GM12891 (cell line): ENCODE measurements at places on chromosomes 3 and 15.

- no peak for DNase-seq
These were observed 613.4 kb downstream of the ZPLD1 start for GRCh38 chr3:103048068-103048722.

DNA sequence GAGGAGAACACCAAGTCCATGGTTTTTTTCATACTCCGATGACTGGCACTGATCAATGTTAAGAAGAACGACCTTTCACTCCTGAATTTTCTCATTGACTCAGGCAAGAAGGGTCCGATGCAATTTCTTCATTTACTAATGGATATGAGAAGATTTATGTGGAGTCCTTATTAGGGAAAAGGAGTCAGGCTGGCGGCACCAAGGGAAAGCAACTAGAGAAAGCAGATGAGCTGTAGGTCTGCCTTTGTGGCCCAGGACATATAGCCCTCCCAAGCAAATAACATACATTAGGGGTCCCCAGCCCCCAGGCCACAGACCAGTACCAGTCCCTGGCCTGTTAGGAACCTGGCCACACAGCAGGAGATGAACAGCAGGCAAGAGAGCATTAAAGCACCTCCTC is 206.8 kb downstream of the KBTBD8 start:
- DNase-seq: no peak

GRCh38 chr3:115861166-115861733 is 237.9 kb downstream of the GAP43 start:
- no peak for DNase-seq

GRCh38 chr3:134143828-134144401 is 106.7 kb downstream of the RYK start:
- no peak for DNase-seq

- no peak for DNase-seq
These were observed 106.7 kb downstream of the GHSR start for GRCh38 chr3:172341482-172342059.

DNA sequence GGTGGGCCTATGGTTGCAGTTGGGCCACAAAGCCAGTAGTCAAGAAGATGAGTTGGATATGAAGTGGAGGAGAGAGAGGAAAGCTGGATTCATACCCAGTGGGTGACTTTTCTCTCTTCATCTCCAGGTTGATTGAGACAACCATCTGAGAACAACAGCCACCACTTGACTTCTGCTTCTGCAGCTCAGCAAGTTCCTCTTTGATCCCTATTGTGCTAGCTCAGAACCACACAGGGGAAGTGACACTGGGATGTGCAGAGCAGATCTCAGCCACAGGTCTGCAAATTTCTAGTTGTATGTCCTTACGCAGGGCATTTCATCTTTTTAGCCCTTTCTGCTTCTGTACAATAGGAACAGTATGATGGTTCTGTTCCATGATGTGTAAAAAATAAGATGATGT is 459.2 kb upstream of the ARRDC4 start:
- DNase-seq: no peak

- DNase-seq: no peak
These were observed 58.9 kb downstream of the SFMBT1 start for GRCh38 chr3:52986938-52987337.

- no peak for DNase-seq
These were observed 95.5 kb upstream of the PRR23E start for GRCh38 chr3:127097481-127097880.

GRCh38 chr3:5014391-5014790 is 35.2 kb downstream of the BHLHE40 start:
- DNase-seq: no peak

DNA sequence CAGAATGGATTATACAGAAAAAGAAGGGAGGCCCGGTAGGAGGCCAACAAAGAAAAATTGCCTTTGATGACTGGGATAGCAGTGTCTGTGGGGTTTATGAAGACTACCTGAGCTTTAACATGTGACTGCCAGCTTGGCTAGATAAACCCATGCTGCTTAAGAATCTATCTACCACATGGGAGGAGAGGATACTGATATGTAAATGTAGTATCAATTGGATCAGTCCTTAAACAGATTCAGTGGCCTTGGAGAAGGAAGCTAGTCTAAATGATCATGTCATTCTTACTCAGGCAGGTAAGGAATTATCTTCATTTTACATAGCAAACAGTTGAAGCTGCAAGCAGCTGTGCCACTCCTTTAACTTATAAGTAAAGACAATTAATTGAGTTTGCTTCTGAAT is 50.0 kb upstream of the SYNPR start:
- no peak for DNase-seq

- no peak for DNase-seq
These were observed 30.4 kb upstream of the KLHL25 start for GRCh38 chr15:85825118-85825517.

DNA sequence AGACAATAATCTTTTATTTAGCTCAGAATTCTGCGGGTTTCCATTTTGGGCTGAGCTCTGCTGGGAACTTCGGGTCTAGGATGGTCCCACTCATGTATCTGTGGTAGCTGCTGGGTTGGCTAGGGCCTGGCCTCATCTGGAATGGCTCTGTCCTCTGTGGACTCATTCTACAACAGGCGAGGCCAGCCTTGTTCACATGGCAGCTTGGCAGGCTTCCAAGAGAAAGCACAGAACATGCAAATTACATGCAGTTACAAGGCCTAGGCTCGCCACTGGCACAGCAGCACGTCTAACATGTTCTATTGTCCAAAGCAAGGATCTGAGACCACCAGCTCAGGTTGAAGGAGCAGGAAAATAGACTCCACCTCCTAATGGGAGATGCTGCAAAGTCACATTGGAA is 431.4 kb downstream of the PDCD6IP start:
- no peak for DNase-seq

- no peak for DNase-seq
These were observed 41.7 kb downstream of the CHST14 start for GRCh38 chr15:40512440-40512839.

GRCh38 chr15:78065284-78065872 is 12.1 kb downstream of the TBC1D2B start:
- no peak for DNase-seq

- DNase-seq: no peak
These were observed 90.4 kb downstream of the ATG7 start for GRCh38 chr3:11362600-11362999.

DNA sequence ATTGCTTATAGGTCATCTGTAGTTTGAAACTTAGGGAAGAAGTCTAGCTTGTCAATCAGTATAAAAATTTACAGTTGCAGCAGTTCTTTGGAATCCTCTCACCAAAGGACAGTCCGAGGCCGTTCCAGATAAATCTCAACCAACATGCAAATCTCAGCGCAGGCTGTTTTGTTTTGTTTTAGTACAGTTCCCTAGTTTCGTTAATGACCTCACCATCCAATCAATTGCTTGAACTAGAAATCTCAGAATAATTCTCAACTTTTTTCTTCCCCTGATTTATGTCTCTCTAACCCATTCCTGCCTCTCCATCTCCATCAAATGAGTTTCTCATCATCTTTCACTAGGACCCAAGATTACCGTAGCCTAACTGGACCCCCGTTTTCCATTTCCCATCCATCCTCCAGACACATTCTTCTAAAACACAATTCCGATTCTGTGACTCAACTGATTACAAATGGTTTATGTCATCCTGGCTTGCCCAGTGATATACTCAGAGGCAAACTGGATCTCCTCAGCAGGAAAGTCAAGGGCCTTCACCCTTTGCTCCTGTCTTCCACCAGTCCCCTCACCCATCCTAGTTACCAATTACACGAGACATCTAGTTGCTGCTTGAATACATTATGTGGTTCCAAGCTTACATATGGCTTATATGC is 1.3 kb downstream of the SMCO1 start:
- DNase-seq: no peak

- peak; percentile 73 for DNase-seq
These were observed 284.9 kb downstream of the UACA start for GRCh38 chr15:70478251-70478990.

- no peak for DNase-seq
These were observed 7.7 kb upstream of the PRKCD start for GRCh38 chr3:53153264-53153823.

DNA sequence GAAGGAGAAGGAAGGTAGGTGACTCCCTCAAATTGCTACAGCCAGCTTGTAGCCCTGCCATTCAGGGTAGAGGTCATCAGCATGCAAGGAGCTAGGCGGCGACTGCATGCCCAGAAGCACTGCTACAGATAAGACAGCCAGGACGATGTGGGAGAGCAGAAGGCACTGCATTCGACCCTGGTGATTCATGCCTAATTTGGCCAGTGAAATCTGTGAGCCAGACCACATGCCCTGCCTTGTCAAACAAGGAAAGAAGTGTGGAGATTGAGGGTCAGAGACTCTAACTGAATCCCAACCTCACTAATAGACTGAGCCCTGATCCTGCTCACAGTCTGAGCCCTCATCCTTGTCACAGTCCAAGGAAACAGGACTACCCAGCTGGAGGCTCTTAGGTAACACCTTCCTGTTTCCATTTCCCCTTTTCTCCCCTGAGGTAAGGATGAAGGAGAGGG is 86.6 kb downstream of the LINGO1 start:
- DNase-seq: no peak

DNA sequence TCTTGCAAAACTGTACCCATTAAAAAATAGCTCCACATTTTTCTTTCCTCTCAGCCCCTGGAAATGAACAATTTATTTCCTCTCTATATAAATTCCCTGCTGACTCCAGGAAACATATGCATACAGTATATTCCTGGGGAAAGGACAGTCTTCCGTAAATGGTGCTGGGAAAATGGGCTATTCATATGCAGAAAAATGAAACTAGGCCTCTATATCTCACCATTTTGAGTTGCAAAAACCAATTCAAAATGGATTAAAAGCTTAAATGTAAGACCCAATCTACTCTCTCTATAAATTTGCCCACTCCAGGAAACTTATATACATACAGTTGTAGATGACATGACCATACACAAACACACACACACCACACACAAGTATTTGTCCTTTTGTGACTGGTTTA is 85.9 kb upstream of the GPR149 start:
- DNase-seq: no peak

DNA sequence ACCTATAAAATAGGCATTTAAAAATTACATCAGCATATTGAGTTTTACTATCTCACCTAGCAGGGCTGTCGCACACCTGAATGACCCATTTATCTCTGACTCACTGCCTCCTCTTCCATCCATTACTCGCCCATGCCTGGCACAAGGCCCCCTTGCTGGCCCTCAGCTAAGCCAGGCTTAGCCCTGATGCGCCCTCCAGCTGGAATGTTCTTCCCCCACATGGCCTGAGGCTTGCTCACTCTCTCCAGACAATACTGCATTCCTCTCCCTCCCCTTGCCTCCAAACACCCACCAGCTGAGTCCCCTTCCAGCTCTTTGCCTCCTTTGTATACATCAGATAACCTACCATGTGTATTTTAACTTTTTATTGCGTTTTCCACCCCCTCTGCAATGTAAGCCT is 7.2 kb downstream of the SH3BP5 start:
- DNase-seq: no peak

- DNase-seq: no peak
These were observed 281.4 kb upstream of the CTDSPL start for GRCh38 chr3:37580237-37580636.

DNA sequence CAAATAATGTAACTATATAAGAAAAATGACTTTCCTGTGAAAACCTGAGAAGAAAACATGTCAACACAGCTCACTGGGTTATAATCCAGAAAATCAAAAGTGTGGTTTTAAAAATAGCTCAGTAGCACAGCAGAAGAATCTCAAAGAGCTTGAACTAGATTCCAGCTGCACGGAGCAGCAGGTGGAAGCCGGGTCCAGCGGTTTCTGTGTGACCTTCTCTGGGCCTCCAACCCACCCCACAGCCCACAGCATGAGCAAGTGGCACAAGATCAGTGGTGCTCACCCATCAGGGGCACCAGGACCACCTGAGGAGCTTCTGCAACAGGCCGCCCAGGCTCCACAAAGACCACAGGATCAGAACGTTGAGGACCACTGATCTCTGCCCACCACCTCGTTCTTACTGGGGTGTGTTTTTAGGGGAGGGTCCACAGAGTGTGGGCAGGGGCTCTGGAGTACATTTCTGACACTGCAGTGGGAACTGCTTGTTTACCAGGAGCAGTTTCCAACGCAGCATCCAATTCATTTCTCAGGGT is 23.2 kb downstream of the SLC41A3 start:
- no peak for DNase-seq

GRCh38 chr15:85356276-85356675 is 24.1 kb upstream of the AKAP13 start:
- DNase-seq: no peak

GRCh38 chr3:188338086-188338485 is 184.1 kb downstream of the LPP start:
- no peak for DNase-seq
